ENCODE measurements at places on chromosomes 5 and 9. TPM values are rescaled to one million over a fixed set of nuclear protein-coding genes. Genes with fewer than 3 reads are reported as not detected.

- H3K27me3 ChIP-seq, result no peaks in the 10 kb centered on the region
- no peaks in the 10 kb centered on the region for H3K36me3 ChIP-seq
- DNase-seq, result no peak
- no peaks in the 10 kb centered on the region for H3K4me1 ChIP-seq
- H3K4me3 ChIP-seq, result no peak overlapping the region
These were observed 214.6 kb downstream of the SREK1 start for GRCh38 chr5:66358741-66359140.

- no peak overlapping the region for H3K27ac ChIP-seq
- no peaks in the 10 kb centered on the region for H3K36me3 ChIP-seq
- DNase-seq, result no peak
- no peaks in the 10 kb centered on the region for H3K27me3 ChIP-seq
These were observed 232.4 kb downstream of the SAXO1 start for GRCh38 chr9:18800579-18800978.

GRCh38 chr9:34059281-34059680 is 10.6 kb upstream of the UBAP2 start:
- no peak overlapping the region for H3K27ac ChIP-seq
- H3K4me3 ChIP-seq, result no peak overlapping the region
- H3K36me3 ChIP-seq, result no peaks in the 10 kb centered on the region
- no peaks in the 10 kb centered on the region for H3K4me1 ChIP-seq

Gene SMIM33
- not detected for total RNA-seq

DNA sequence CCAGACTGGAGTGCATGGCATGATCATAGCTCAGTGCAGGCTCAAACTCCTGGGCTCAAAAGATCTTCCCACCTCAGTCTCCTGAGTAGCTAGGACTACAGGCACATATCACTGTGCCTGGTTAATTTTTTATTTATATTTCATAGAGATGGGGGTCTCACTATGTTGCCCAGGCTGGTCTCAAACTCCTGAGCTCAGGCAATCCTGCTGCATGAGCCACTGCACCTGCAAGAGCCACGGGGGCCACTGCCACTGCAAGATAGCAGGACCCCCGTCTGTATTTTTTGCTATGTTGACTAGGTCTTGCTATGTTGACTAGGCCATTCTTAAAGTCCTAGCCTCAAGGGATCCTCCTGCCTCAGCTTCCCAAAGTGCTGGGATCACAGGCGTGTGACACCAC is 6.5 kb downstream of the CYSTM1 start:
- no peaks in the 10 kb centered on the region for H3K27me3 ChIP-seq
- no peaks in the 10 kb centered on the region for H3K4me1 ChIP-seq
- H3K27ac ChIP-seq, result no peak overlapping the region
- H3K36me3 ChIP-seq, result no peaks in the 10 kb centered on the region
- no peak for DNase-seq
- no peak overlapping the region for H3K4me3 ChIP-seq

DNA sequence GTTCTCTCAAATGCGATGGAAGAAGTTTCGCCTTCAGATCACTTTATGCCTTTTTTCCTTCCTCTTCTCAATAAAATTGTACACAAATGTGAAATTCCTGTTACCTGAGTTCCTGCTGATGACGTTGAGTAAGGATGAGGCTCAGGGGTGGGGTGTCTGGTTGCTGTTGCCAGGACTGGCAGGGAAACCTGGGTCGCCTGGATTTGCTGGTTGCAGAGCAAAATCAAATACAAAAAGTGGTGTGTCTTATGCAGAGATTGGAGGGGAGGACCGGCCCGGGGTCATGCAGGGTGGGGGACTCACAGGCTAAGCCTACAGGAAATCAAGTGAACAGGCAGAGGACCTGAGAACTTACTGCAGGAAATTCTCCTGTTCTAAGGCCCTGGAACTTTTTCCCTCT is 39.2 kb downstream of the ANXA2R start:
- no peak overlapping the region for H3K27ac ChIP-seq
- DNase-seq, result no peak
- H3K36me3 ChIP-seq, result no peaks in the 10 kb centered on the region
- no peak overlapping the region for H3K4me3 ChIP-seq
- H3K4me1 ChIP-seq, result peaks cover 12% of the 10 kb centered on the region

Gene IQGAP2
- total RNA-seq, result 218 TPM

Gene GBGT1
- 2.2 TPM for total RNA-seq

DNA sequence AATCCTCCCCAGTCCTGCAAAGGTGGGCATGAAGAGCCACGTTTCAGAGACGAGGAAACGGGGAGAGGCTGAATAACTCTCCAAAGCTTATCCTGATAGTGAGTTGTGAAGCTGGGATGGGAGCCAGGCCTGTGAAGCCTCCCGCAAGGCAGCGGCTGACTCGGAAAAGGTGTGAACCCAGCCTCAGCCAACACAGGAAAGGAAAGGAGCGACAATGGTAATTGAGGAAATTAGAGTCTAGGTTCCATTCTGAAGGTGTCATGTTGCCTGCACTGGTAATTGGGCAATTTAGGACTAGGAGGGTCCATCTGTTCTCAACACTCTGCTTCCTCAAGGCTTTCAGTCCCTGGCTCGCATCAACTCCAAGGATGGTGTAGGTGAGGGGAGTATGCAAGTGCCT is 83.4 kb downstream of the LIFR start:
- H3K36me3 ChIP-seq, result no peaks in the 10 kb centered on the region
- DNase-seq, result no peak
- H3K4me3 ChIP-seq, result no peak overlapping the region
- H3K4me1 ChIP-seq, result no peaks in the 10 kb centered on the region
- H3K27ac ChIP-seq, result no peak overlapping the region

- H3K4me3 ChIP-seq, result no peak overlapping the region
- no peaks in the 10 kb centered on the region for H3K4me1 ChIP-seq
- no peak overlapping the region for H3K27ac ChIP-seq
- H3K36me3 ChIP-seq, result no peaks in the 10 kb centered on the region
- no peaks in the 10 kb centered on the region for H3K27me3 ChIP-seq
These were observed 437.7 kb downstream of the SPOCK1 start for GRCh38 chr5:137061382-137061781.

DNA sequence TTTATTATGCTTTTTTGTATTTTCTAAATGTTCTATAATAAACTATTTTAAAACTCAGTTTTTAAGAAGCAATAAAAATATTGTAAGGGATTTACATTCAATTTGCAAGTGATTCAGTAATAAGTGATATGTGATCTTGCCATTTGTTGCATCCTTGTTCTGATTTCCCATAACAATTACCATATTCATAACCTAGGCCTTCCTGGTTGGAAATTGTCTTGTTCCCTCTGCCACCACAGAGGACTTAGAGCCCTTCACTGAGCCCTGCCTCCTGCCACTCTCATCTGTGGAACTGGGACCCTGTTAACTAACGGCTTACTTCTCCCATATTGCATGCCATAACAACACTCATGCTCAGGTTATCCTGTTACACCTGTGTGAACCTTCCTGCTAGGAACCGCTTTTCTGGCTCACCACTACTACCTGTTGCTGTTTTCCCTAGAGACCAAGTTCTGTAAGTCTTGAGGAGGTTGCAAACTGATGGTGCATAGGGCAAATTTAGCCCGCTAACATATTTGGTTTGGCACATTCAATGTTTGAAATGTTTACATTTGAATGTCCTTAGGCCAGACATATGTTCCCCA is 32.9 kb upstream of the DTWD2 start:
- no peaks in the 10 kb centered on the region for H3K27me3 ChIP-seq
- H3K36me3 ChIP-seq, result no peaks in the 10 kb centered on the region
- H3K4me1 ChIP-seq, result peaks cover 2% of the 10 kb centered on the region
- H3K4me3 ChIP-seq, result no peak overlapping the region
- H3K27ac ChIP-seq, result no peak overlapping the region

GRCh38 chr9:124969401-124969800 is 28.5 kb upstream of the GOLGA1 start:
- peaks cover 10% of the 10 kb centered on the region for H3K4me1 ChIP-seq
- H3K4me3 ChIP-seq, result no peak overlapping the region
- peaks cover 12% of the 10 kb centered on the region for H3K36me3 ChIP-seq

- H3K27ac ChIP-seq, result no peak overlapping the region
- H3K4me3 ChIP-seq, result no peak overlapping the region
- peak; percentile 53 for DNase-seq
- no peaks in the 10 kb centered on the region for H3K27me3 ChIP-seq
- no peaks in the 10 kb centered on the region for H3K36me3 ChIP-seq
These were observed 211.6 kb downstream of the MSX2 start for GRCh38 chr5:174935854-174936474.

- DNase-seq, result no peak
- H3K27ac ChIP-seq, result no peak overlapping the region
- peaks cover 15% of the 10 kb centered on the region for H3K4me1 ChIP-seq
- H3K27me3 ChIP-seq, result no peaks in the 10 kb centered on the region
- no peaks in the 10 kb centered on the region for H3K36me3 ChIP-seq
These were observed 37.5 kb upstream of the DENND4C start for GRCh38 chr9:19193029-19193324.

GRCh38 chr9:19920401-19920800 is 131.6 kb upstream of the SLC24A2 start:
- H3K27me3 ChIP-seq, result peaks cover 3% of the 10 kb centered on the region
- no peaks in the 10 kb centered on the region for H3K36me3 ChIP-seq
- H3K4me3 ChIP-seq, result no peak overlapping the region

DNA sequence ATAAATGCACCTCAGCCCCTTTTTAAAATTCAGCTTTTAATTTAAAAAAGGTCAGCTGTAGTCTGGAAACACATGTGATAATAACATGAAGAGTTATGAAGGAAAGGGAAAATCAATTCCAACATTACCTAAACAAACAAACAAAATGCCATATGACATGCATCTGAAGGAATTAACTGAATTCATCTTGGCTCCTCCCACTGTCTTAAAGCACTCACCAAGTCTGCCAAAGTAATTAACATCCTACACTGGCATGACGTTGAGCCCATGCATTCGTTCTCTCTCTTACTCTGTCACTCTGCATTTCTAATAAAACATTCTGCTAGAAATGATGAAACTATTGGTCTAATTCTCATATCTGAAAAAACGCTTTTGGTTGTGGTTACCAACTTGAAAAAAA is 37.7 kb downstream of the TSSK1B start:
- H3K4me1 ChIP-seq, result no peaks in the 10 kb centered on the region
- H3K36me3 ChIP-seq, result no peaks in the 10 kb centered on the region

GRCh38 chr9:5629312-5630080 is 589 bp downstream of the RIC1 start:
- no peak for DNase-seq
- peak overlapping the region; percentile 99 for H3K4me3 ChIP-seq
- H3K4me1 ChIP-seq, result peaks cover 27% of the 10 kb centered on the region
- no peaks in the 10 kb centered on the region for H3K27me3 ChIP-seq

DNA sequence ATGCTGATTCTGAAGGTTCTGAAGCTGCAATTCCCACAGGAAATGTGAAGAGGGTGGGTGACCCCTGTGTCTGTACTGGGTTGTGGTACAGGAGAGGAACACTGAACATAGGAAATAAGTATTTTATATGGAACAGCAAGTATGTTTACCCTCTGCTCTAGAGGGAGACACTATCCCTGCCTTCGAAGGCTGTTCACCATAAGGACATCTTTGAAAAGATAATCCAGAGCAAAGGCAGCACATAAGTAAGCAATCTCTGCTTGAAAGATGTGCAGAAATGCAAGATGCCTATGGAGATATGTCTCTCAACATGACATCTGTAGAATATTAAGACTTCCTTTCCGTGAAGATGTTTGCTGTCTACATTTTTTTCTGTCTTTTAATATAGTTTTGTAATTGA is 184.4 kb upstream of the EFNA5 start:
- DNase-seq, result no peak
- H3K36me3 ChIP-seq, result no peaks in the 10 kb centered on the region
- H3K4me1 ChIP-seq, result no peaks in the 10 kb centered on the region
- no peak overlapping the region for H3K4me3 ChIP-seq

DNA sequence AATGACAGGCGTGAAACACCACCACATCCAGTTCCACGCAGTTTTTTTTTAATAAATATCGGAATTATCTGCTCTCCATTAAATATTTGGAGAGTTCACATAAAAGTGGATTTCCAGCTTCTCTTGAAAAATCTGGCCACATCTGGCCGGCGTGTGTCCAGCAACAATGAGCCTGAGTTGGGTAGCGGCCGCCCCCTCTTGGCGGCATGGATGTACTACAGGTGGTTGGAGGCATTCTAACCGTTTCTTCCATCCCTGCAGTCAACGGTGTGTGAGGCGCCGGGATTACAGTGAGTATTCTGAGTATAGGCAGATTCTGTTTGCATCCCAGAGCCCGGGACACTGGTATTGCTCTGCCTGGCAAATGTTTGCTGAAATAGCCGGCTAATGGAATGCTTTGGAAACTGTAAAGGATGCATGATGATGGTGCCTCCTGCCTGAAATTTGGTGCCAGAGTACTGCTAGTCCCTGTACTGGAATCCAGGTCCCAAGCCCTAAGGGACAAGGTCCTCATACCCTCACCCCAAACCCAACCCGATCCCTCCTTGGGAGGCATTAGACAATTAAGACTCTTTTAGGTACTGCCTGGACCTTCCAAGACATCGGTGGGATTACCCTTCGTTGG is 13.6 kb upstream of the GM2A start:
- H3K4me3 ChIP-seq, result no peak overlapping the region
- DNase-seq, result peak; percentile 67
- peaks cover 17% of the 10 kb centered on the region for H3K4me1 ChIP-seq
- no peaks in the 10 kb centered on the region for H3K27me3 ChIP-seq

GRCh38 chr5:131322926-131323325 is 59.1 kb downstream of the CDC42SE2 start:
- H3K36me3 ChIP-seq, result peaks cover 14% of the 10 kb centered on the region
- H3K27ac ChIP-seq, result peak overlapping the region; percentile 50
- H3K4me1 ChIP-seq, result peaks cover 26% of the 10 kb centered on the region
- no peak for DNase-seq
- H3K4me3 ChIP-seq, result no peak overlapping the region
- no peaks in the 10 kb centered on the region for H3K27me3 ChIP-seq

GRCh38 chr9:109971226-109971625 is 191.2 kb downstream of the PALM2AKAP2 start:
- H3K27me3 ChIP-seq, result no peaks in the 10 kb centered on the region
- no peaks in the 10 kb centered on the region for H3K36me3 ChIP-seq
- peaks cover 27% of the 10 kb centered on the region for H3K4me1 ChIP-seq
- no peak for DNase-seq
- no peak overlapping the region for H3K4me3 ChIP-seq

- H3K27ac ChIP-seq, result no peak overlapping the region
- DNase-seq, result no peak
- peaks cover 23% of the 10 kb centered on the region for H3K36me3 ChIP-seq
- H3K4me3 ChIP-seq, result no peak overlapping the region
These were observed 21.9 kb downstream of the SEMA4D start for GRCh38 chr9:89475891-89476440.

GRCh38 chr5:139924294-139925215 is 118.5 kb downstream of the NRG2 start:
- H3K27me3 ChIP-seq, result peaks cover 2% of the 10 kb centered on the region
- no peak overlapping the region for H3K27ac ChIP-seq
- H3K4me1 ChIP-seq, result peaks cover 39% of the 10 kb centered on the region
- no peaks in the 10 kb centered on the region for H3K36me3 ChIP-seq
- H3K4me3 ChIP-seq, result no peak overlapping the region

- H3K27me3 ChIP-seq, result no peaks in the 10 kb centered on the region
- H3K4me1 ChIP-seq, result no peaks in the 10 kb centered on the region
- DNase-seq, result no peak
- H3K36me3 ChIP-seq, result no peaks in the 10 kb centered on the region
- no peak overlapping the region for H3K4me3 ChIP-seq
- no peak overlapping the region for H3K27ac ChIP-seq
These were observed 41.8 kb downstream of the DPYSL3 start for GRCh38 chr5:147467973-147468508.

- H3K27ac ChIP-seq, result no peak overlapping the region
- H3K36me3 ChIP-seq, result no peaks in the 10 kb centered on the region
- DNase-seq, result no peak
- H3K4me1 ChIP-seq, result no peaks in the 10 kb centered on the region
- H3K4me3 ChIP-seq, result no peak overlapping the region
These were observed 2.2 kb downstream of the HSD17B3 start for GRCh38 chr9:96299823-96300222.

- no peak for DNase-seq
- H3K4me1 ChIP-seq, result peaks cover 12% of the 10 kb centered on the region
- H3K36me3 ChIP-seq, result no peaks in the 10 kb centered on the region
- H3K27ac ChIP-seq, result no peak overlapping the region
- H3K27me3 ChIP-seq, result no peaks in the 10 kb centered on the region
These were observed 280.0 kb upstream of the ANKRD55 start for GRCh38 chr5:56513141-56513540.

All from natural killer cell (primary cell).